Natural killer cell treated with Interleukin-12 subunit alpha and Interleukin-12 subunit beta and Interleukin-15 and Interleukin-18, amount 100 ng/mL, for 72 hours (primary cell): ENCODE measurements at places on chromosomes 5 and 9.

GRCh38 chr9:37801959-37802711 is 1.5 kb downstream of the DCAF10 start:
- DNase-seq: no peak
- H3K4me1 ChIP-seq: peaks cover 29% of the 10 kb centered on the region
- no peaks in the 10 kb centered on the region for H3K27me3 ChIP-seq
- H3K4me3 ChIP-seq: peak overlapping the region; percentile 87
- no peaks in the 10 kb centered on the region for H3K36me3 ChIP-seq

GRCh38 chr5:32089146-32090000 is 84.7 kb downstream of the GOLPH3 start:
- H3K4me3 ChIP-seq: no peak overlapping the region
- DNase-seq: no peak
- H3K27ac ChIP-seq: no peak overlapping the region
- H3K4me1 ChIP-seq: peaks cover 4% of the 10 kb centered on the region
- no peaks in the 10 kb centered on the region for H3K27me3 ChIP-seq
- no peaks in the 10 kb centered on the region for H3K36me3 ChIP-seq

DNA sequence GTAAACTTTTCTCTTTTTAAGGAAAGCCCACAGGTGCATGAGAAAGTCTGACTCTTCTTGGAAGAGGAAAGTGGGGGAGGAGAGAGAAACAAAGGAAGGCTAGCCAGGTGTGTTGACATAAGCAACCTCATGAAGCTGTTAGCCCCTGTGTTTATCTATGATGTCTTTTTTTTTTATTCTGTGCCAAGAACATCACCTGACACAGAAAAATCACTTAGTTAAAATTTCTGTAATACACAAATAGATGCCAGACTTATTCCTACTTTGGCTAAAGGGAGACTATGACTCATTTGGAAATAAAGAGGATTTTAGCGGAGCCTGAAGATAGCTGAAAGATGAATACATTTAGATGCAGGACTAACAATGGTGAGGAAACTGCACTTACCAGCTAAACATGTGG is 58.3 kb downstream of the BAAT start:
- H3K27me3 ChIP-seq: peaks cover 7% of the 10 kb centered on the region
- DNase-seq: no peak
- H3K4me3 ChIP-seq: no peak overlapping the region
- H3K36me3 ChIP-seq: peaks cover 4% of the 10 kb centered on the region
- no peak overlapping the region for H3K27ac ChIP-seq

DNA sequence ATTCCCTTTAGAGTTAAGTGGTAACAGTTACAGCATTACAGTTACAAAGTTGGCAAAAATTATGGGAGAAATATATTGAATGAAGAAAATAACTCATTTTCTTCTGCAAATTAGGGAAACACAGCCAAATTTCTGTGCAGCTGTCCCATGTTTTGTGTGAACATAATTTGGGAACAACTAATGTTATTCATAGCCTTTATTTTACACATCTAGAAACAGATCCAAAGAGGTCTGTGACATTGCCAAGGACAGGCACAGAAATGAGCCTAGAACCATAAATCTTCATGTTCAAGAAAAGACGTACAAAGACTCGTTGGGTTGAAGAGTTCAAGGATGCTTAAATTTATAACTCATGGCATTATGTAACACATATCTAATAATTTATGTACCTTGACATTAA is 114.1 kb upstream of the TXNDC8 start:
- no peak for DNase-seq
- H3K4me1 ChIP-seq: no peaks in the 10 kb centered on the region
- H3K27ac ChIP-seq: no peak overlapping the region

- no peak overlapping the region for H3K27ac ChIP-seq
- peaks cover 3% of the 10 kb centered on the region for H3K36me3 ChIP-seq
- no peak for DNase-seq
- H3K27me3 ChIP-seq: peaks cover 36% of the 10 kb centered on the region
- H3K4me1 ChIP-seq: peaks cover 4% of the 10 kb centered on the region
These were observed 209.3 kb downstream of the ZNF608 start for GRCh38 chr5:124537107-124537506.

GRCh38 chr9:21473236-21473635 is 8.9 kb downstream of the IFNE start:
- H3K4me1 ChIP-seq: no peaks in the 10 kb centered on the region
- H3K27ac ChIP-seq: no peak overlapping the region
- no peaks in the 10 kb centered on the region for H3K36me3 ChIP-seq
- no peak for DNase-seq
- H3K4me3 ChIP-seq: no peak overlapping the region
- H3K27me3 ChIP-seq: peaks cover 14% of the 10 kb centered on the region

GRCh38 chr9:81737871-81738507 is 48.6 kb upstream of the TLE1 start:
- peaks cover 3% of the 10 kb centered on the region for H3K4me1 ChIP-seq
- DNase-seq: no peak
- no peaks in the 10 kb centered on the region for H3K27me3 ChIP-seq
- peaks cover 10% of the 10 kb centered on the region for H3K36me3 ChIP-seq
- no peak overlapping the region for H3K4me3 ChIP-seq

GRCh38 chr5:66646570-66646969 is 50.4 kb downstream of the MAST4 start:
- H3K36me3 ChIP-seq: no peaks in the 10 kb centered on the region
- peaks cover 5% of the 10 kb centered on the region for H3K27me3 ChIP-seq
- H3K4me1 ChIP-seq: no peaks in the 10 kb centered on the region
- no peak overlapping the region for H3K4me3 ChIP-seq
- no peak overlapping the region for H3K27ac ChIP-seq

- H3K36me3 ChIP-seq: peaks cover 13% of the 10 kb centered on the region
- no peak overlapping the region for H3K27ac ChIP-seq
- H3K4me3 ChIP-seq: no peak overlapping the region
- no peaks in the 10 kb centered on the region for H3K27me3 ChIP-seq
- H3K4me1 ChIP-seq: peaks cover 16% of the 10 kb centered on the region
- DNase-seq: peak; percentile 25
These were observed 5.5 kb downstream of the NOL6 start for GRCh38 chr9:33468215-33468730.

DNA sequence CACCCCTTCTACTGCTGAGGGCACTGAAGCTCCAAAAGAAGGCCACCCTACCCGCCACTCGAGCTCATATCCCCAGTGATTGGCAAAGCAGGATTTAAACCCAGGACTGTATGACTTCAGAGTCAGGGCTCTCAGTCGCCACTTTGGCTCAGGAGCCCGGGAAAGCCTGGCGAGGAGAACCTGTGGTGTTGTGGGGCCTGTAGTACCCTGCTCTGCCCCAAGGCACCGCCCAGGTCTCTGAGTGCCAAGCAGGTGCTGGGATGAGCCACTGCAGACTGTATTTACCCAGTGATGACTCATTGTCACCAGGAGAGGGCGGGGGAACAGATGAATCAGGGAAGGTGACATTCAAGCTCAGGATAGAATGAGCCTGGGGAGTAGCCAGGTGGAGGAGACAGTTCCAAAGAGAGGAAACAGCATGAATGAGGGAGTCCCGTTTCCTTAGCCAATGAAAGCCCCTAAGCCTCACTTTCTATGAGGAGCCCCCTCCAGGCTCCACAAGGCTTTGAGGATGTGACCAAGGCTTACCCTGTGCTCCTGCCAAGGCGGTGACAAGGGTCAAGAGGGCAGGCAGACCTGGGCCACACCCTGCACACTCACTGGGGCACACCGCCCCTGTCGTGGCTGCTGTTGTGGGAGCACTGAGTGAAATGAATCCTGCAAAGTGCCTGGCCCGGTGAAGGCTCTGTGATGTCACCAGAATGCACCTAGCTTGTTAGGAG is 17.8 kb upstream of the DPM2 start:
- H3K27ac ChIP-seq: peak overlapping the region; percentile 28
- H3K4me3 ChIP-seq: no peak overlapping the region
- DNase-seq: no peak
- H3K36me3 ChIP-seq: no peaks in the 10 kb centered on the region

DNA sequence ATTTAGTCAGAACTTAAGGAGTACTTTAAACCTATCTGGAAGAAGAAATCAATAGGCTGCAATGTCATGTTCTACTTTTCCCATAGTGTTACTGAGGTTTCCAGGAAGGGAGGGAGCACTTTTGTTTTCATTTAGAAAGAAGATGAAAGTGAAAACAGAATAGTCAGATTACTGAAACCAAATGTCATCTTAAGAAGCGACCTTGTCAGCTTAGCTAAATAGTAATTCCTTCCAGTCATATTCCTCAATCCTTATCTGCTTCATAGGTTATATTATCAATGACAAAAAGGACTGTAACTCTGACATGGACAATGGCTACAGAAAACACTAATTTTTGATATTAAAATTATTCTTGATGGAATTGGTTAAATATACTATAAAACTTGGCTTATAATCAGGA is 27.7 kb downstream of the SAR1B start:
- H3K27ac ChIP-seq: peak overlapping the region; percentile 60
- H3K27me3 ChIP-seq: no peaks in the 10 kb centered on the region
- DNase-seq: no peak
- peaks cover 24% of the 10 kb centered on the region for H3K36me3 ChIP-seq
- peak overlapping the region; percentile 30 for H3K4me3 ChIP-seq

DNA sequence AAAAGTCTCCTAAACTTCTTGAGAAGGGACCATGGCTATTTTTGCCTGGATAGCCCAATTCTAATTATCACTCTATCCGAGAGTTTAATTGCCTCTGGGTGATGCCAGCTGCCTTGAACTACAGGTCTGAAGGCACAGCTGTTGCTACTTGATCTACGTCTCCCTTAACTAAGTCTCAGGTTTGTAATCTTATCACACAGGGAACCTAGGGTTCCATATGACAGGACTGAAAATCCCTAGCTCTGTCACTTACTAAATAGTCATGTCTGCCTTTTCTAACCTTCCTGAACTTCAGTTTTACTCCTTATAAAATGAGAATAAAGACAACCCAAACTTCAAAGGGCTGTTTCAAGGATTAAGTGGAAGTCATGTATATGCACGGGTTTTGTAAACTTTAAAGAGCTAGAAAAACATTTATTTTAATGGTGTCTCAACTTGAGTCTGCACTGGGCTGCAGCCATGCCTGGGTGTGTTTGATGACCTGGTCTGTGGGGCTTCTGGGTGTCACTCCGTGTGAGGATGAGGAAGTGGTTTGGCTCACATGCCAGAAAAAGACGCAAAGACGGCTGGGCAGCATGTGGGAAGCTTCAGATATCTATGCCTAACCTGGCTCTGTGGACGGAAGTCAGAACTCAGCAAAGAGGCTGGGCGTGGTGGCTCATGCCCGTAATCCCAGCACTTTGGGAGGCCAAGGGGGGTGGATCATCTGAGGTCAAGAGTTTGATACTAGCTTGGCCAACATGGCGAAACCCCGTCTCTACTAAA is 129.3 kb upstream of the SLC44A1 start:
- H3K27ac ChIP-seq: peak overlapping the region; percentile 30
- H3K4me1 ChIP-seq: peaks cover 19% of the 10 kb centered on the region
- no peaks in the 10 kb centered on the region for H3K36me3 ChIP-seq
- H3K27me3 ChIP-seq: peaks cover 9% of the 10 kb centered on the region
